ENCODE measurements at places on chromosomes 2 and 18. TPM values are rescaled to one million over a fixed set of nuclear protein-coding genes. Genes with fewer than 3 reads are reported as not detected.

ASXL3 gene
- 0.11 TPM for total RNA-seq

TET3 gene
- total RNA-seq = 28.7 TPM

THAP4 gene
- 82.0 TPM for total RNA-seq

C2orf92 gene
- total RNA-seq = 2.4 TPM

MAIP1 gene
- total RNA-seq = 31.0 TPM

DSG4 gene
- total RNA-seq = not detected

GRCh38 chr2:231353469-231353868, 42.0 kb upstream of the B3GNT7 start:
- H3K4me1 ChIP-seq = no peaks in the 10 kb centered on the region
- H3K27me3 ChIP-seq = no peaks in the 10 kb centered on the region
- H3K27ac ChIP-seq = no peak overlapping the region
- no peak for DNase-seq

DNA sequence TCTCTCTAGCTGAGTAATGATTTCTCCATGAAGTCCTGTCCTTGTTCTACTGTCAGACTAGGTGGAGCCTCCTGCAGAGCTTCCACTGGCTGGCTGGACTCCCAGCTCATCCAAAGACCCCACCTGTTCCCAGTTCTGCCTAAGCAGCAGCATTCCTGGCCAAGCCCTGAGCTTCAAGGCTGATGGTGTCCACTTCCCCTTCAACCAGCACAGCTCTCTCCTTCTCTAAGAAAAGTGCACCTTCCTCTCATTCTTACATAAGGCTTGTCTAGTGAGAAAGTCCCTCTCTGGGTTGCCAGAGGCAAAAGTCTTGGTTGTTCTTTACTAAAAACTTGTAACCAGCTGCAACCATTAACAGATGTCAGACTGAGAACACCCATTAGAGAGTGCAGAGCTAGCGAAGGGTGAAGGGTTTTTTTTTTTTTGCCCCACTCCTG, 58.9 kb downstream of the CXCR4 start:
- no peaks in the 10 kb centered on the region for H3K36me3 ChIP-seq
- H3K27me3 ChIP-seq = no peaks in the 10 kb centered on the region
- H3K4me1 ChIP-seq = no peaks in the 10 kb centered on the region
- no peak overlapping the region for H3K27ac ChIP-seq
- no peak overlapping the region for H3K4me3 ChIP-seq

- DNase-seq = no peak
- no peak overlapping the region for H3K4me3 ChIP-seq
- no peaks in the 10 kb centered on the region for H3K36me3 ChIP-seq
- H3K4me1 ChIP-seq = no peaks in the 10 kb centered on the region
- peaks cover 6% of the 10 kb centered on the region for H3K27me3 ChIP-seq
Measured at GRCh38 chr18:13235981-13236380, 17.4 kb downstream of the LDLRAD4 start.

DNA sequence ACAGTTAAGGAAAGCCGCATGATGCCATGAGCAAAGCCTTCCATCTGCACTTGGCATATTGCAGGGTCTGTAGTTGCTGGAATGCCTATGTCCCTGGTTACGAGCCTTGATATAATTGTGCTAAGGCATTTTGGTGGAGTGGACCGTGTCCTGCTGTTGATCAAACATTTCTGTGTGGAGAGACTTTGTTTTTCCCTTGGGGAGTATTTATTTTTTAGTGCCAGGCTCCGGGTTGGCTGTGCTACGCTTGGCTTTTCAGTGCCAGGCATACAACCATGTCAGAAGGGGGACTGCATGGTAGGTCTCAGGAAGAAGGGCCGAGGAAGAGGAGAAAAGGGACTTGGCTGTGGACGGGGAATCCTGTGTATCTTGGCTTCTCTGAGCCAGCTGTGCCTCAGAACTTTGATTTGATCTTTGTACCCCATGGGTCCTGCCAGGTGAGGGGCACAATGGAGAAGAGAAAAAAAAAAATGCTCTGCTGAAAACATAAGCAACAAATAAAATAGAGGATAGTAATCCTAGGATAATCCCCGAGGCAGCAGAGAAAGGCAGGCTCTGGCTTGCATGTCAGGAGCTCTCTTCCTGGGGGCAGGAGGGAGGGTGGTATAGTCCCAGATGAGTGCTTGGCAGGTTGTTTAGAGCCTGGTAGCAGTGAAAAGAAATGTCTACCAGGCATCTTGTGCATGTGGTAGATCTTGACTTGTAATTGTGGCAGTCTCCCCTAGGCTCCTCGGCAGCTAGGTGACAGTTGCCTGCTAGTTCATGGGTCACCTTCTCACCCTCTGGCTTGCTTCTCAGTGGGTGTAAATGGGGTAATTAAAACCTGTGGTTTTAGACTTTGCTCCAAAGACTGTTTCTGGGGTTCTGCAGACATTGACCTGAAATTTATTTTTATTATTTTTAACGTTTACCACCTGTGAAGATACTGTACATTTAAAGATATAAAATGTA, 233.0 kb downstream of the NEDD4L start:
- no peaks in the 10 kb centered on the region for H3K36me3 ChIP-seq
- H3K27me3 ChIP-seq = no peaks in the 10 kb centered on the region
- H3K27ac ChIP-seq = no peak overlapping the region

DNA sequence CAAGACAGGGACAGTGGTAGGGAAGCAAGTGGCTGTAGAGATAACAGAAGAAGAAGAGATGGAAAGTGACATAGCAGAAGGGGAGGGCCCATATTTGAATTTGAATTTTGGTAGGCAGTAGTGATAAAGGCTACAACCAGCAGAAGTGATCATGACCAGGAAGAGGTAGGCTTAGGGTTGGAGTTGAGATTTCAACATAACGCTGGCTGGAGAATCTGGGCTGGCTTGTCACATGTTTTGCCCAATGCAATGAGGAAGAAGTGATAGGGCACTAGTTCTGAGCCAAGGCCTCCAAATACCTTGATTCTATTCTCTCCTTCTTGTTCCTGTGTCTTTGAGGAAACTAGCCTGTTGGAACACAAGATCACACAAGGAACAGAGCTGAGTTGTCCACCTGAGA, 69.4 kb downstream of the SCG2 start:
- no peaks in the 10 kb centered on the region for H3K27me3 ChIP-seq
- peaks cover 15% of the 10 kb centered on the region for H3K4me1 ChIP-seq
- DNase-seq = no peak
- no peaks in the 10 kb centered on the region for H3K36me3 ChIP-seq
- H3K4me3 ChIP-seq = no peak overlapping the region

DNA sequence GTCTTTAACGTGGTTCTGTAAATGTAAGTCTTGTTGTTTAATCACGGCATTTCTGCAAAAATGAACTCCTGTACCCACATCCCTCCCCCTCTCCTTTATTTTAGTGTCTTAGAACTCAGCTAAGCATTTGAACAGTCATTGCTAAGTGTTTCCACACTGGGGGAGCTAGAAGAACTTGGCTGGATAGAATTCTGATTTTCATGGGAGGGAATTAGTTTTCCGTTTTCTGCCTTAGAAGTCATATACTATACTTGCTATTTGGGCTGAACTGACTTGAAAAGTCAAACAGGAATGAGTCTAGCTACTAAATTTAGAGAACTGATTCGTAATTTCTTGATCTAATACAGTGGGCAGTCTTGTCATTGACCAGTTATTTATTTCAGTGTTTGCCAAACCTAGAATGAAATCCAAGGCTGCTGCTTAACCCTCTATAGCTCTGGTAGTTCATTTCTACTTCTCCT, 61.1 kb downstream of the FMNL2 start:
- H3K27me3 ChIP-seq = no peaks in the 10 kb centered on the region
- H3K4me1 ChIP-seq = peaks cover 31% of the 10 kb centered on the region
- peak overlapping the region; percentile 30 for H3K4me3 ChIP-seq
- H3K27ac ChIP-seq = peak overlapping the region; percentile 34
- H3K36me3 ChIP-seq = no peaks in the 10 kb centered on the region

DNA sequence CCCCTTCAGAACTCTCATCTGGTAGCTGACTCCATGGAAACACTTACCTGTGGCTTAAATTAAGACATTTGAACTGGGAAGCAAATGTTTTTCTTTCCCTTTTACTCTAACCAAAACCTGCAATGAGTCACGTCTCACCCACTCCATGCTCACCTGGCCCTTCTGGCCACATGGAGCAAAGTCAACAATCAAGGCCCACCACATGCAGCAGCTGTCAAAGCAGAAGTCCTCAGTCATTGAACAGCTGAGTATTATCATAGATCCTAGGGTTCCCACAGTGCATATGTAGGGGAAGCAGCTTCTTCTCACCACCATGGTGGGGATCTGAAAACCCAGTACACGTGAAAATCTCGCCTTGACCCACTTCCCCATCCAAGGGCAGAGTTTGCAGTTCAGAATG, 12.3 kb upstream of the MEP1B start:
- H3K4me3 ChIP-seq = no peak overlapping the region
- H3K27ac ChIP-seq = no peak overlapping the region
- H3K4me1 ChIP-seq = no peaks in the 10 kb centered on the region
- H3K27me3 ChIP-seq = no peaks in the 10 kb centered on the region
- no peak for DNase-seq

DNA sequence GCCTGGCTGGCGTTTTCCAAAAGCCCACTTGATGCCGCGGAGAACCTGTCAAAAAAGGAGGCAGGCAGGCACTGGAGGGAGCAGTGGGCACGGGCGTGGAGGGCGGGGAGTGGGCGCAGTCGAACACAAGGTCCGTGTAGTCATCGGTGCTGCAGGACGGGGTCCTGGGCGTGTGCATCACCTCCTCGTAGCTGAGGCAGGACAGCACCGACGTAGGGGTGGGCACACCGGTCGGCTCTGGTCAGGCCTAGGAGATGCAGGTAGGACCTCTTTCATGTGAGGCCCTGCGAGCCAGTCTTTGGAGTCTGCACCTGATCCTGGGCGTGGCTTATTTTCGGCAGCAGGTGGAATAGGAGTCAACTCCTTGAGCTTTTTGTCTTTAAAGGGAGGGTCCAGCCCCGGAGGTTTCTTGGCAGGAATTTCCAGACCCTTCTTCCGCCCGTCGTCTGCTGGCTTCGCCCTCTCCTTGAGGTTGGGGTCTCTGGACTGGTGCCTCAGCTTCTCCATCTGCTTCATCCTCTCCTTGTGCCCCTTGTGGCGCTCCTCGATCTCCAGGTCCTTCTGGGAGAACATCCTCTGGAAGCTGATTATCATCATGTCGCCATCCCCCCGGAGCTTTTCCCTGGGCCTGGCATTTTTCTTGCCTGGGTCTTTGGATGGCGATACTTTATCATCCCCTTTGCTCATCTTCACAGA, 892.5 kb upstream of the LRRTM1 start:
- H3K4me3 ChIP-seq = no peak overlapping the region
- no peak for DNase-seq
- H3K4me1 ChIP-seq = no peaks in the 10 kb centered on the region

DNA sequence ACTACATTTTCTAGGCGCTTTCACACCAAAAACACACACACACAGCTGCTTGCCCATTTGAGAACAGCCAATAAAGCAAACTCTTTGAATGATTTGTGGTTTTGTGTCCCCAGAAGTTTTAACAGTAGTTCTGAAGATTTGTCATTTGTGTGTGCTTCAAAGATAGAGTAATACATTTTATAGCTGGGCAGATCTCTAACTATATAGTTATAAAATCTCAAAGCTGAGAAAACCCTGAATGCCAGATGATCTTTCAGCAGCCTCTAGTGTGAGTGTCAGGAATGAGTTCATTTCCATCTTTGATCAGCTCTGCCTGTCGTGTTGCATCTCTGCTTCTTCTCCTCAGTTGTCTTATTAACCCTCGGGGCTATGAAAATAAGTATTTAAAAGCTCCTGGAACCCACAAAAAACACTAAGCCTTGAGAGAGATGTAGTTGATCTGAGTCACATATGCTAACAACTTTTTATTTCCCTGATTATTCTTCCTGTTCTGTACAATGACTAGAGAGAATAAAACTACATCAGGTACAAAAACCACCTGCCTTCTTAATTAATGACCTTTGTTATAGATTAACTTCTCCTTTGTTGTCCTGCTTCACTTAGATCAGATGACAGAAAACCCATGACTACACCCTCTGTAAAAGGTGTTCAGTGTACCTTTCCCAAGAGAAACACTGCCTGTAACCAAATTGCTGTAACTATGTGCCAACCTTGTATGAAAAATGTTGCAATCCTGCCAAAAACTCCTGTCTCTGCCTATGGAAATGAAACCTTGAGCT, 30.0 kb upstream of the SLC3A1 start:
- no peak for DNase-seq
- no peaks in the 10 kb centered on the region for H3K36me3 ChIP-seq
- H3K27ac ChIP-seq = no peak overlapping the region
- no peaks in the 10 kb centered on the region for H3K27me3 ChIP-seq
- no peak overlapping the region for H3K4me3 ChIP-seq

DNA sequence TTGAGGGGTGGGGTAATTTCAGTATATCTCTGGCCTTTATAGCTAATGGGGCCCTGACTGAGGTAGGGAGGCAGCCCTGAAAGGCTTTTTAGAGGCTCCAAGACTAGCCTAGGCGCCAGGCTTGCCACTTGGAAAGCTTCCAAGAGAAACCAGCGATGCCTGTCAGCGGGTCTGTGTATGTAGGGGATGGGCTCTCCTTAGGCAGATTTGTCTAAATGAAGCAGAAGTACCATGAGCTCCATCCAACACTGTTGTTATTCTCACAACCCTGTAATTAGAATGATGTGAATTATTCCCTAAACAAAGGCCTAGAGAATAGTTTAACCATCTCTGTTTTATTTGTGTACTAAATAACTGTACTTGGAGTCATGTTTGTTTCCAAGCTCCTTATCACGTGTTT, 138.1 kb downstream of the B3GNT2 start:
- H3K4me3 ChIP-seq = no peak overlapping the region
- H3K27ac ChIP-seq = no peak overlapping the region
- DNase-seq = no peak
- H3K4me1 ChIP-seq = no peaks in the 10 kb centered on the region
- no peaks in the 10 kb centered on the region for H3K27me3 ChIP-seq

DNA sequence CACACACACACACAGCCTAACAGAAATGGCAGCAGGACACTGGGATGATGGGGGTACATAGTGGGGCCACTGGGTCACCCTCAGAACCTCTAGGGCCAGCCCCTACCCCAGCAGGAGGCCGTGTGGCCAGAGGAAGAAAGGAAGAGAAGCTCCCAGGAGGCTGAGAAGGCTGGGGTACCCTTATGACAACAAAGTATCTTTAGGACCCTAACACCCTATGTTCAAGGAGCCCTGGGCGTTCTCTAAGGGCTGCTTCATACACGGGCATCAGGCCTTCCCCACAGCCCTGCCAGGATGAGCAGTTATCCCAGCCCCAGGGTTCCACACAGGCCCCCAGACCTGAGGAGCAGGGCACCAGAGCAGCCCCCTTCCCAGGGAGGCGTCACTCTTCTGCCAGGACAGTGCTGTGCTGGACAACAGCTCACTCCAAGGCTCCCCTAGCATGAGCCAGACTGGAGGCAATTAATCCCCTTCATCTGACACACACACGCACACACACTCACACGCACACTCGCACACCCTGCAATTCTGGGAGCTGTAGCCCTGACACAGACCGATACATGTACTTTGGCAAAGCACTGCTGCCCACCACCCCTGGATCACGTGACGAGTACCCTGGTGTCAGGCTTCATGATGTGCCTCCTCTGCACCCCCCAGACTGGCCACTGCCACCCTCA, 163.6 kb downstream of the TNS1 start:
- DNase-seq = no peak
- H3K4me1 ChIP-seq = no peaks in the 10 kb centered on the region
- H3K27ac ChIP-seq = no peak overlapping the region
- H3K4me3 ChIP-seq = no peak overlapping the region
- H3K27me3 ChIP-seq = no peaks in the 10 kb centered on the region

GRCh38 chr2:75432761-75433361, 127.9 kb downstream of the EVA1A start:
- no peak overlapping the region for H3K27ac ChIP-seq
- H3K4me1 ChIP-seq = peaks cover 7% of the 10 kb centered on the region
- no peaks in the 10 kb centered on the region for H3K36me3 ChIP-seq
- DNase-seq = no peak

Measured in A673 (cell line).